ENCODE measurements at places on chromosomes 5 and 9.

- no peak for DNase-seq
These were observed 104.8 kb upstream of the ERCC6L2 start for GRCh38 chr9:95770653-95771131.

DNA sequence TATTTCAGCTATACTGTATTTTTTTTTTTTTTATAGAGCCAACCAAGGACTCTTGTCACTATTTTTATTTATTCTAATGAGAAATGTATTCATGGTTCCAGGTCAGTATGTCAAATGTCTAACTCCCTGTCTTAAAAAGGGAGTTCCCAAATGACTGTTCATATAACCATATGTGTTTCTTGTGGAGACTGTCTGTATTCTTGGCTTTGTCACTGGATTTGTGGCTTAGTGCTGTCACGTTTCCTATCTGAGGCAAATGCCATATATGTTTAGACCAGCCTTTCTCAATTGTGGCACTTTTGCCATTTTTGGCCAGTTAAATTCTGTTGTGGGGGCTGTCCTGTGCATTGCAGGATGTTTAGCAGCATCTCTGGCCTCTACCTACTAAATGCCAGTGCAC lies 3.1 kb downstream of the GCNT1 start:
- no peak for DNase-seq

DNA sequence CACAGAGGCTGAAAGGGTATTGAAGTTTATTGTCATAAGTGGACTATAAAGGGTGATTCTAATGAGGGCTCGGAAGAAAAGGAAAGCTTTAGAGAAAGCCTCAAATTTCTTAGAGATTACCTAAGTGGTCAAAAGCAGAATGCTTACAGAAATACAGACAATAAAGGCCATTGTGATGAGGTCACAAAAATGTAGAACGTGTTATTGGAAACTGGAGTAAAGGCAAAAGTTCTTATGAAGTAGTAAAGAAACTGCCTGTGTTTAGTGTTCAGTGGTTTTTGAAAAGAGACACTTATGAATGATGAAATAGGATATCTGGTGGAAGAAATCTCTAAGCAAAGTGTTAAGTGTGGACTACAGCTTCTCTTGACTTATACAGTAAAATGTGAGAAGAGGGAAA lies 726.9 kb downstream of the DNAH5 start:
- DNase-seq, result no peak

DNA sequence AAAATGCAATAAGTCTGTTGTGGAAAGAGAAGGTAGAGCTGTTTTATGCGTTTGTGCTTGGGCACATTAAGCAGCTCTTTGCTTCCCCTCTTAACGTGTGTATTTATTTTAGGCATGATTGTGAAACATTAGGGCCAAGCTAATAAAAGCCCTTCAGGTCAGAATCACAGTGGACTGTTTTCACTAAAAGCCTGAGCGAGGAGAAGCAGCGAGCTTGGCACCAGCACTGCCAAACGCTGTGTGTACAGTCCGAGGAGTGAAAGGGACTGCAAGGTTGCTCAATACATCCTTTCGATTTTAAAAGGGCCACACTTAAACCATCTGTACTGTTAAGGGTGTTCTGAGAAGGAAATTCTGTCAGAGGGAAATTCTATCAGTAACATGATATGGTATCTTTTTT lies 107.2 kb upstream of the CKMT2 start:
- DNase-seq, result no peak

GRCh38 chr5:17428176-17428800 lies 69.7 kb upstream of the TAF11L2 start:
- DNase-seq, result no peak

- DNase-seq, result no peak
These were observed 366.9 kb upstream of the ZNF608 start for GRCh38 chr5:125113328-125113727.

GRCh38 chr9:104980039-104980654 lies 52.2 kb upstream of the ABCA1 start:
- DNase-seq, result no peak

DNA sequence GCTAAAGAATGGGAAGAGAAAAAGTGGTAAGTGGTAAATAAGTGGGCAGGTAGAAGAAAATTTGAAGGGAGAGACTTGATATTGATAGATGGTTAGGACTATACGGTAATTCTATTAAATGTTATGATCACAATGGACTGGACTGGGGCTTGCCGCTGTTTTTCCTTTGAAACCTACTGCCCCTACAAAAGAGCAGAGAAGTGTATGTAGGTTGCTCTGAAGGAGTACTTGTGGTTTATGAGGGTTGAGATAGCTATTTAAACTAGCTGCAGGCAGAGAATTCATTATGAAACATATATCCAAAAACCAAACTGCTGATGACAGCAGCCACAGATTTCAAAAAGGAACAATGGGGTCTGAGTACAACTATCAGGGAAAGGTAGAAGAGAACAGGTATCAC lies 16.8 kb upstream of the HK3 start:
- DNase-seq, result no peak

DNA sequence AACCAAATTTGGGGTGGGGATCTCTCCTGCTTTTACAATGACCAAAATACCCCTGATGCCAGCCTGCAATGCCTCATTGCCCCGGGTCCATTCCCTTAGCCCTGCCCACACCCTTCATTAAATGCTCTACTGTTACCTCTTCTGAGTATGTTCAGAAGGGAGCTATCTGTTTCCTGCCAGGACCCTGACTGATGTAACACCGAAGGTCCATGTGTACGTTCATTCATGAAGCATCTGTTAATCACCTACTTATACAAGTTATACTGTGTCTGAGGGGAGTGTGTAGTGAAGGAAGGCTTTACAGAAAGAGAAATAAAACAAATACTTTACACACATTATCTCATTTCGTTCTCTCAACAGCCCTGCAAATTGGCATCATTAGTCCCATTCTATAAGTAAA lies 51.9 kb downstream of the ASTN2 start:
- DNase-seq, result no peak

DNA sequence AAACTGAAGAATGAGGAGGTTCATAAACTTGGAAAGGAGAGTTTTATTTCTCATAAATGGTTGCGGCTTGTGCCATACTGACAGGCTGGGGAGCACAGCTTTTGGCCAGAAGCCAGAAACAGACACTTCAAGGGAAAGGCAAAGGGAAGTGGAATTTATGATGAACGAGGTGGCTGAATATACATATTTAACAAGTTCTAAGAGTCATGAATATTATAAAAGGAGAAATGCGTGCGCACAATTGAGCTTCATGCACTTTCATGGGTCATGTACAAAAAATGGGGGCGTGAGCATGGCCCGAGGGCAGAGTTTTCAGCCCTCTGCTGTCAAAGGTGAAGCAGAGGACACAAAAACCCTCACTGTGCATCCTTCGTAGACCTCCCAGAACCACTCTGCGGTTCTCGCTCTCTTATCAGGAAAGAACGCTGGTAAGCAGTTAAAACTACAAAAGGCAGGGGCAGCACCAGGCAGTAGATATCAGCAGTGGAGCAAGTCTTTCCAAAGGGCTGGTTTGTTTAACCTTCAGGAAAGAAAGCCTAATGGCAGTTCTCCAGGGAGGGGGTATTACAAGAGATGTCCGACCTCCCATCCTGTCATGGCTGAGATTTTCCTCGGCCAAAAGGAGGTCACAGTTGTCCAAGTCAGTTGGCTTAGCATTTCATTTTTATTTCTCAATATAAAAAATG lies 29.0 kb downstream of the AUH start:
- no peak for DNase-seq

DNA sequence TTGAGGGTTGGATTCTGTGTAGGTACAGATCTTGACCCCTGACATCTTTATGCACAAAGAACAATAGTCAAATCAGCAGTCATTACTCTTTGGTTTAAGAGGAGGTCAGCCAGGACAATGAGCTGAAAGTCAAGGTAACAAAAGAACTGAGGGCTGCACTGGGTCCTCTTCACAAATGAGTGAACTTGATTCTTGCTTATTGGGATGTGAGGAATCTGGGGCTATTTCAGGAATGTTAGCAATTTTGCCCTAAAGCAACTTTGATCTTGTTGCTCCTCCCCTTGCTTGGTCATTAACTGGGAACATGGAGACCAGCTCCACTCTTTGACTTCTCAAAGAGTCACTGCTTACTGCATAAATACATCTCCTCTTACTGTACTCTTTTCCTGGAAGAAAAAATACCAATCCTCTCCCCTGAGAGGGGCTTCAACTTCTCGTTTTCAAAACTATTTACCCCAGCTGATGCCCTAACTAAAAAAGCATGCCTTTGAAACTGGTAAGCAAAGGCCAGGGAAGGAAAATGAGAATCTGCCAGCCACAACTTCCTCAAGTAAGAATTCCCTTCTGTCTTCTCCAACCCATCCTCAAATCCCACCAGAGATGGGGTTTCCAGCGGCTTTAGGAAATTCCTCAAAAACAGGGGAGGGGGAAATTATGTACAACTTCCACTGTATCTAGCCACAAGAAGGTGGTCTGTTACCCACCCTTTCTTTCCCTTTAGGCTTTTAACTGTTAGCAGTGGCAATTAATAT lies 368.3 kb downstream of the ENC1 start:
- DNase-seq, result no peak

DNA sequence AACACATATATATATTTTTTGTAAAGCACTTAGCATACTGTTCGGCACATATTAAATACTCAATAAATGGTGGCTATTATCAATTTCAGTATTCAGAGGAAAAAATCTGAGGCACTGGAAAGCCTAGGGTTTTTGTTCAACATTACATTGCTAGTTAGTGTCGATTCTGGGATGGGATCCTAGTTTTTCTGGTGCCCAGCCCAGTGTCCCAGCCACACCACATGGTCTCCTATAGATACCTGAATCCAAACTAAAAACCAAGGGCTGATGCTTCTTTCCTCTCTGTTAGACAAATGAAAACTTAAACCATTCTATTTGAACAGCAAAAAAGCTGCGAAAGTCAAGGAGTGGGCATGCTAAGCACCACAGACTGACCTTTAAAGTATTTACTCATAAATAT lies 810.7 kb upstream of the DMAC1 start:
- no peak for DNase-seq
